Muscle of arm (tissue), 14 donors: ENCODE measurements at places on chromosomes 2 and 18.

DNA sequence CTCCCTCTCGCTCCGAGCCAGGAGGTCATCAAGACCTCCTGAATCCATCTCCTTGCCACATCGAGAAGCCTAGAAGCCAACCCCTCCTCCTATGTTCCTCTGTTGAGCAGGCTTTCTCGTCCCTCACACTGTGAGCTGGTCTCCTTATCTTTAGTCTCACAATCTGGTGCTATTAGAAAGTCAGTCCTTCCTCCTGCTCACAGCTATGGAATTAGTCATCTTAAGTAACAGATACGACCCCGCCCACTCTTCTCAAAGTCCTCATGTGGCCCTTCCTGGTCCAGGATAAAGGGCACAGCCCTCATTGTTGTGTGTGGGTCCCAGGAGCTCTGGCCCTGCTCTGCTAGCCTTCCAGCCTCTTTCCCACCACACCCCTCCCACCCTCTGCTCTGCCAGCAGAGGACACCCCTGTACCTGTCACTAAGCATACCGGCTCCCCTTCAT, 41.4 kb upstream of the TRIB2 start:
- DNase-seq = no peak

DNA sequence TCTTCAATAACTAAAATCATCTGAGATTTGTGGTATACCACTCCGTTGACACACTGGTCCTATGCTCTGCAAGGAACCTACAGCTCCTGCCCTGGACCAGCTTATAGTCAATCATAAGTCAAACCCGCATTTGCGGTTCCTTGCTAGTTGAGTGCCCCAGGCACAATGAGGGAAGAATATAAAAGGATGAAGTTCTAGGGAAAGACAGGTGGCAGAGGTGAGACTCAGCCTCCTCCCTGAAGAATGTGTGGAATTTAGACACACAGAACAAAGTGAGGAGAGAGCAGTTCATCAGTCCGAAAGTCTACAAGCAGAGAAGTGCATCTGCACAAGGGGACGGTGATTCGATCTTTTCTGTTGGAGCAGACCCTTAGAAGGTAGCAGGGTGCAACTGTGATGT, 615.0 kb upstream of the FANCL start:
- DNase-seq = no peak

DNA sequence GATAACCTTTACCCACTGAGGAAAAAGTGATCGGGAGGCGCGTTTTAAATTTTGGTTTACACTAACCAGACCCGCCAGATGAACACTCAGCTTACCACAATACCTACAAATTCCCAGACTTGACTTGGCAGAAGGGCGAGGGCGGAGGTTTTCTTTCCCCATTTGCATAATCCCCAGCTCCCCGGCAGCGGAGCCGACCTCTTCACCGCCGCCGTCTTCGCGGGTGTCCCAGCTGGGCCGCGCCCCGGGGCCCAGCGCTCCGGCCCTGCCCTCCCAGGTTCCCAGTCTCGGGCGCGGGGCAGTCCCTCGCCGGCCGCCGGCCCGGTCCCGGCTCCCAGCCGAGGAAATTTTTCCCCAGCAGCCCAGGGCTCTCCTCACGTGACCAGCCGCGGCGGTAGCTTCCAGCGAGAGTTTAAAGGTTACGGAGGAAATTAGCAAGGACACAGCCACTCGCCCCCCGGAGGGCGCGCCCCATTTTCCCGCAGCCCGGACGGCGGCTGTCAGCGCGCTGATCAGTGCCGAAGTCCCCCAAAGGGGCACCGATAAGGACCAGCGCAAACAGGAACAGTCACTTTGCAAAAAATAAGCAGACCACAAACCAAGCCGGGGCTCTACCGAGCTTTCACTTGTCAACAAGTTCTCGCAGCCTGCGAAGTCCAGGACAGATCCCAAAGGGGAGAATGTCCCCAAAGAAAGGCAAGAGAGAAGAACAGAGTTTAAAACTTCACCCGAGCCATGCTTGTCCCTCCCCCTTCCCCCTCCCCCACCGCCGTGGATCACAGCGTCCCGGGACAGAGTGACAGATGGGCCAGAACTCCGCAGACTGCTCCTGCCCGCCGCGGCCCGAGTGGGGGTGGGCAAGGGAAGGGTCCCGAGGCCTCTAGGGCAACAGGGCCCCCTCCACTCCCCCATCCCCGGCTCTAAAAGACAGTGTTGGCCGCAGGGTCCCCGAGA, 1.3 kb upstream of the PRKCE start:
- DNase-seq = peak; percentile 64

DNA sequence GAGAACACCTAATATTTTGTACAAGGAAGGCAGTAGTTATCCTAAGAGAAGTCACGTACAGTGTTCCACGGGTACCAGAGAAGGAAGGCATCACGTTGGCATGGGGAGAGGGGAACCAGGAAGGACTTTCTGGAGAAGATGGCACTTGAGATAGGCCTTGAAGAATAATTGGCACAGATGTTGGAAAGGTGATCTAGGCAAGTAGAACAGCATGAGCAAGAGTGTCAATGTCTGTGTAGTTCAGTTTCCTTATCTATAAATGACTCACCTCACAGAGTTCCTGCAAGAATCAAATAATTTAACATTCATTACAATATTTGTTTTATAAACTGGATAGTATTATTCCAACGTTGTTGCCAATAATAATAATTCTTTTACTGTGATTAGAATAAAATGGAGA, 48.3 kb upstream of the BZW1 start:
- no peak for DNase-seq

GRCh38 chr2:79782576-79783452, 270.0 kb downstream of the CTNNA2 start:
- DNase-seq = no peak

- DNase-seq = no peak
These were observed 1154.4 kb downstream of the DPP10 start for GRCh38 chr2:115596659-115597375.

DNA sequence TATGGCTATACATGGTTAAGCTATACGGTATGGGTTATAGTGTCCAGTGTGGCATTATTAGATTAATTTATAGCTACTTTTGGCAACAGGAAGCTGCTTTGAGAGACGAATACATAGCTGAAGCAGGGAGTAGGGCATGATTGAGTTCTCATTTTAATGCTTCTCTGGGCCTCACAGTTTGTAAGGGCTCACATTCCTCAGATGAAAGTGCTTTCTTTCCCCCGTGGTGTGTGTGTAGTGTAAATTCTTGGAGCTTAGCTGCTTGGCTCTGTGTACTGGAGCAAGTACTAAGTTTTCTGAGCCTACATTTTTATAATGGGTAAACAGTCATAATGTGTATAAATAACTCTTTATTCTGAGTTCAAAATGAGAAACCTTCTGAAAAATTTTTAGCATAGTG, 173.7 kb downstream of the PTPRM start:
- no peak for DNase-seq

- no peak for DNase-seq
These were observed 493 bp downstream of the UCN start for GRCh38 chr2:27307545-27308358.

DNA sequence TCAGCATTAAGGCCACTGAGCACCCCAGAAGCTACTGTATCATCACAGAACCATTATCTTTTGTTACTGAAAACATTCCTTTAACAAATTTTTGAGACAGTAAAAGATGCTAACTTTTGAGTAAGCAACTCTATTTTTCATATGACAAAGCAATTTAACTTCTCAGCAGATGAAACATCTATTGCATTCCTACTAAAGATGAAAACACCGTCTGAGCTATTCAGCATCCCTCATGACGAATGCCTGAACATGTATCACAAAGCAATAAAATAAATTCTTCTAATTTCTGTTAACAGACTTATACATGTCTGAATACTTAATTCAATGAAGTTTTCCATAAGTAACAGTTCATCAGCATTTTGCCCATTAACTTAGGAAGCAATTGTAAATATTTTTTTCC, 23.9 kb downstream of the CHN1 start:
- DNase-seq = no peak

DNA sequence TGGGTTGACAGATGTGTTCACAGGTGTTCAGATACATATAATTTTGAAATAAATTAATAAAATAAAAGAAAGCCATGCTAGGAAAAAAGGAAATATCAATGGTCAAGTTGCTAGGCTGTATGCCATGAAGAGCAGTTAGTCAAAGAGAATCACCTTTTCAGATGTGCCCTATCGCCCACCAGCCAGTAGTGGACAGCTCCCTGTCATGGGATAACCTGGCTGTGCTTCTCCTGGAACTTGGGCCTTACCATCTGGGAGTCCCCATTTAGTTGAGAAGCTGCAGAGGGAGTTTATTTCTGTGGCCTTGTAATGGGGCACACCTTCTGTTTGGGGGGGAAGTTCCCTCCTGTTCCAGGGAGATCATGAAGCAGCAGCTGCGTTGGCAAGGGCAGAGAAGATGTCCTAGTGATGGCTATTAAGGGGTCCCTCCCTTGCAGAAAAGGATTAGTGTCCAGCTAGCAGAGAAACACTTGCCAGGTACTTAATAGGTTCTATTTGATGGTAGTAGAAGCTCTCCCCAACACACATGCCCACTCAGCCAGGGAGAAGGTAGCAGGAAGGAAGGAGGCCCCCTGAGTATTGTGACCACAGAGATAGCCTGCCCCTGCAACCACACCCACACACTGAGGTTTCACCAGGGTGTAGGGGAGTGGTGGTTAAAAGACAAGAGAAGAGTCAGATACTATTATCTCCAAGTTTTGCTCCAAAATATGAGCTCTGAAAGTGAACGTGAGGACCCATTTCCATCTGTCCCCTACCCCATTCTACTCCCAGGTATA, 117.7 kb downstream of the B3GNT2 start:
- no peak for DNase-seq

DNA sequence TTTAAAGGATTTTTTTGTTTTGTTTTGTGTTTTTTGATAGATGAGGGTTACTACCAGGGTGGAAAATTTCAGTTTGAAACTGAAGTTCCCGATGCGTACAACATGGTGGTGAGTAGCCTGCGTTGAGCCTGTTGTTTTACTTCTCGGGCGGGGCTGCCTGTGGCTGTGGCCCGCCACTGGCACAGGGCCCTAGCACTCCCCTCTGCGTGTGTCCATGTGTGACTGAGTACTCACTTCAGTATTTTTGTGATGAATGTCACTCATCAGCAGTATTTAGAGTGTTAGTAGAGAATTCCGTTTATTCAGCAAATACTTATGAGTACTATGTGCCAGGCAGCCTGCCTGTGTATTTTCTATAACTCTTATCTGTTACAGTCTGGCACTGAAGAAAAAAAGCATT, 44.3 kb upstream of the SCLY start:
- no peak for DNase-seq

- peak; percentile 55 for DNase-seq
These were observed at the start of gene KCNG2 for GRCh38 chr18:79797518-79798345. KCNG2 (plus strand) TSS chr18:79797938; CDS start chr18:79863668, 65,730 bp downstream.

GRCh38 chr2:42351864-42352263, 9.2 kb downstream of the COX7A2L start:
- no peak for DNase-seq

- peak; percentile 83 for DNase-seq
These were observed 222.1 kb downstream of the MTX2 start for GRCh38 chr2:176491172-176491904.

DNA sequence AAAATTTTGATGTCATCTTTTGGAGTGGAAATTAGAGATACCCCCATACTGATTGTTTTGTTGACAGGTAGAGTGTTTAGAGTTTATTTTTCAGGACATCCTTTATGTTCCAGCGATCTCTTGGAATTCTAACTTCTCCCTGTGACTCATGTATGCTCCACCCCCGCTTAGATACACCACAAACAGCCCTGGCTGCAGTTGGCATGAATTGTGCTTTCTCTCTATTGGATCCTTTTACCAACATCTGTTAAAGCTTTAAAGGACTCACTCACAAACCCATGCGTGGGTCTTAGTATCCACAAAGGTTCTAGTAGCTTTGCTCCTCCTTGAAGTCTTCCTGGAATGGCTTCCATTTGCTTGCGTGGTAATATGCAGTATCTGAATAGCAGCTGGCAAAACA, 409.5 kb upstream of the POU3F3 start:
- no peak for DNase-seq

DNA sequence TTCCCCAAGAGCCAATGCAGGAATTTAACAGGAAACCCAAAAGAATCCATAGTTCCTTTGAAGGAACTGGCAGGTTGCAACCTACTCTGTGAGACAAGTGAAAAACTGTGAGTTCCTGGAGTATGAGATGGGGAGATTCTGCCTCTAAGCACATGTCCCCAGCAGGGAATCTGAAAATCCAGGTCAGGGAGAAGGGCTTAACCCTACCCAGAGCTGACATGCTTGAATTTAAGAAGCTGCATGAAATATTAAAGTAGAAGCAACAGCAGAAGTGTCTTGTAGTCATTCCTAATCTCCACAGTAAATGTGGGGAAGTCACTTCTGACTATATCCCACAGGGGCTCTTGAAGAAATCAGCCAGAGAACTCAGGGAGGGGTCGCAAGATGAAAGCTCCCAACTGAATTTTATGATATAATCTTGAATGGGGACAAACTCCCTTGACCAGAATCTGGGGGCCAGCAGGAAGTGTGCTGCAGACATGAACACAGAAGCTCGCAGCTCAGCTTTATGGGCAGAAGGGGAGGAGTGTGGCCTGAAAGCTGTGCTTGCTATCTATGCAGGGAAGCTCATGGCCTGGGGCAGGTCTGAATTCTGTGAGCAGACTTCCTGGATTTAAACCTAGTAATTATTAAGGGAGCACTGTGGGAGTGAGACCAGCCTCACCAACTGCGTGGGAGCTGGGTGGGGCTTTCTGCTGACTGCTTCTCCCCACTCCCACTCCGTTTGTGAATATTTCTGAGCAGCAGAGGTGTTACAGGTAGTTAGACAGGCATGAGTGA, 184.1 kb upstream of the KYNU start:
- no peak for DNase-seq

DNA sequence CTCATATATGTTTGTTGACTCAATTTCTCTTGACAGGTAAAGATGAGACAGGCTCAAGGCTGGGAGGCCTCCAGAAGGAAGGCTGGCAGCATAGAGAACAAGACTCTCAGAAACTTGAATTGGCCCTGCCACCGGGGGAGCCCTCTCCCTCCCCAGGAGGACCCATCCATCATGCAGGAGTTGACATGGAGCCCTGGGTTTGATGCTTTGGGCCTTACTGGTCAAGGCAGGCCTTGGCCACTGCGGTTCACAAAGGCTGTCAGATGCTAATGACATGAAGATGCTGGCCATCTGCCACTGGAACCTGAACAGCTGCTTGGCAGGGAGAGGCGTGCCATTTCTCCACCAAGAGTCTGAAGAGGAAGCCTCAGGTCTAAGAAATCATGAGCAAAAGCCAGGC, 193.6 kb downstream of the MTCL1 start:
- no peak for DNase-seq

GRCh38 chr2:236799391-236800026, 229.9 kb downstream of the ACKR3 start:
- peak; percentile 46 for DNase-seq

GRCh38 chr2:98474979-98475632, 30.4 kb downstream of the INPP4A start:
- no peak for DNase-seq
